M059J (cell line): ENCODE measurements at places on chromosomes 7 and 10.

GRCh38 chr10:72809006-72809405 is 84.5 kb upstream of the OIT3 start:
- DNase-seq: no peak

- DNase-seq: no peak
These were observed 139.1 kb downstream of the DLG5 start for GRCh38 chr10:77787440-77787839.

DNA sequence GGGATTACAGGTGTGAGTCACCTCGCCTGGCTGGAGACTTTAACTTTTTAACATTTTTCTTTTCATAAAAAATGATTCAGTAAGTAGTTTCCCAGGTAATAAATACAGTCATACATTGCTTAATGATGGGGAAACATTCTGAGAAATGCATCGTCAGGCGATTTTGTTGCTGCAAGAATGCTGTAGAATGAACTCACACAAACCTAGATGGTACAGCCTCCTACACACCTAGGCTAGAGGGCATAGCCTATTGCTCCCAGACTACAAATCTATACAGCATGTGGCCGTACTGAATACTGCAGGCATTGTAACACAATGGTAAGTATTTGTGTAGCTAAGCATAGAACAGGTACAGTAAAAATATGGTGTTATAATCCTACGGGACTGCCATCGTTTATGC is 108.5 kb upstream of the SFMBT2 start:
- peak; percentile 60 for DNase-seq

GRCh38 chr7:155230169-155230593 is 67.5 kb upstream of the INSIG1 start:
- peak; percentile 100 for DNase-seq

DNA sequence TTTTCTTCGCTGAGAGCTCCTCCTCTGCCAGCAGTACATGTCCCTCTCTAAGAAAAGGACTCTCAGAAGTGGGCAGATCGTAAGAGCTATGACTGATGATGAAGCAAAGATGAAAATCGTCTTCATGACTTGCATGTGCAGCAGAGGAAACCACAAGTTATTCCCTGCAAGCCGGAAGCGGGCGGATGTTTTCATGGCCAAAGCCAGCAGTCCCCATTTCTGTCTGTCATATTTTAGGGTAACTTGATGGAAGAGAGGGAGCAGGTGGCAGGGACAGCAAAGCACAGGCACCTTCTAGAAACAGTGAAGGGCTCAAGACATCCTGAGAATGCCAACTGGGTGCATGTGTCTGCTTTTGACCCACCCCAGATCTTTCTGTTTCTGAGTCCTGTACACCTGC is 19.9 kb downstream of the KLF6 start:
- peak; percentile 41 for DNase-seq

GRCh38 chr7:75892634-75893272 is 13.9 kb downstream of the RHBDD2 start:
- DNase-seq: peak; percentile 73

DNA sequence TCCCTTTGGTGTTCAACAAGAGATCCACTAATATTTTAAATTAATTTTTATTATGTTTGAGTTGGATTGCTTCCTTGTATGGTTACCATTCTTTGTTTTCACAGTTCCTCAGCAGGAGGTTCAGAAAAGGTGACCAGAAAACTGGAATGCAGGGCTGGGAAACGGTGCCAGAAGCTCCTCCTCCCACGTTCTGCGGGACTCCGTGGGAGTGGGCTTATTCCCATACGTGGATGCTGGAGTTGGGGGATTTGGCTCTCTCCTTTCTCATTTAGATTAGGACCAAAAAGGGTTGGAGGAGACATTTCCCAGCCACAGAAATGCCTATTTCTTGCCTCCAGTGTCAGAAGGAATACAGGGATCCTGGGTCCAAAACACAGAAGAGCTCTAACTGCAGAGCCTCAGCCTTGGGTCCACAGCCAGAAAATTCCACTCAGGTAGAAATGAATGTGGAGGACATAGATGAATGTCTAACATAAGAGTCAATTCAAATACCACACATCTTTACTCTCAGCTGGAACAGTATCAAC is 56.0 kb downstream of the SORBS1 start:
- DNase-seq: no peak

DNA sequence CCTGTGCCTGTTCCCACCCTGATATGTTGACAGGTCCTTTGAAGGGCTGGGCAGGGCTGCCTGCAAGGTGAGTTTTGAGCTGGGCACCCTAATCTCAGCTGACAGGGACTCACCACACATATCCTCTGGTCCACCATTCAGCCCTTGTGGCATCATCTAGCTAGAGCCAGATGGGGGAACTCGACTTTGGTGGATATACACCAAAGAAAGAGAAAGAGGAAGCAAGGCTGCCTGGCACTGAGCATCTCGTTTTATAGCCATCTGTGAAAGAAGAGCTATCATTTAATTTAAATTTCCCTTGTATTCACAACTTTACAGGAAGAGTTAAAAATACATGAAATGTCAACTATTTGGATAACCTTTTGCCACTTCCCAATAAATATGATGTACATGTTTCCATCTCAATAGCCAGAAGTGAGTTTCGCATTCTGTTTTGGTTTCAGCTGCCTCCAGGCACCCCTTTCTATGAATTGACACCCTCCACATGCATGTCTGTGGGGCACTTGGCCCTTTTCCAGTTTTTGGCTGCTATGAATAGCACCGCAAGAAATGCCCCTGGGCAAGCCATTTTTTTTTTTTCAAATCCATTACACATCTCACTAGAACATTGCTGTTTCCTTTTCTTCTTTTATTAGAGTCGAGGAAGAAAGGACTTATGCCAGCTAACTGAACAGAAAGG is 22.9 kb upstream of the GRB10 start:
- peak; percentile 89 for DNase-seq

GRCh38 chr10:77103213-77103612 is 534.4 kb downstream of the KCNMA1 start:
- no peak for DNase-seq

- no peak for DNase-seq
These were observed 9.5 kb upstream of the SUN1 start for GRCh38 chr7:822692-823276.

GRCh38 chr7:157526005-157526912 is 189.5 kb downstream of the DNAJB6 start:
- no peak for DNase-seq

- DNase-seq: no peak
These were observed 3.0 kb upstream of the HOXA2 start for GRCh38 chr7:27105301-27106031.

- DNase-seq: no peak
These were observed 185.4 kb downstream of the RAB11FIP2 start for GRCh38 chr10:117861329-117861728.

DNA sequence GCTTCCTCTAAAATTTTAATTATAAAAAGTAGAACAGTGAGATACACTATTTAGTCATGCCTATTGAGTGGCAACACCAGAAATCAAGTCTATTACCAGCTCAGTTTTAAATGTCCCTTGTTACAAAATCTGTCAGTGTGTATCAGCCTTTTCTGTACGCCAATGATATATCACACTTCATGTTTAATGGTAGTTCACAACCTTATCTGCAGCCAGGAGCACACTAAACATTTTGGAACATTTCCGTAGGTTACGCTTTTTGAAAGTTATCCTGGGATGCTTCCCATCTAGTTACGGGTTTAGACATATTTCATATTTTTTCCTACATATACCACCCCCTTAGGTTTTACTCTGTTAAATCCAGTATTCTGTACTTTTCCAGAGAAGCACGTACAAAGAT is 5.4 kb downstream of the HNRNPA2B1 start:
- no peak for DNase-seq

- DNase-seq: peak; percentile 69
These were observed 88.9 kb upstream of the ODAD2 start for GRCh38 chr10:28087661-28088351.

- DNase-seq: no peak
These were observed 133.8 kb downstream of the TCERG1L start for GRCh38 chr10:131177431-131178327.

DNA sequence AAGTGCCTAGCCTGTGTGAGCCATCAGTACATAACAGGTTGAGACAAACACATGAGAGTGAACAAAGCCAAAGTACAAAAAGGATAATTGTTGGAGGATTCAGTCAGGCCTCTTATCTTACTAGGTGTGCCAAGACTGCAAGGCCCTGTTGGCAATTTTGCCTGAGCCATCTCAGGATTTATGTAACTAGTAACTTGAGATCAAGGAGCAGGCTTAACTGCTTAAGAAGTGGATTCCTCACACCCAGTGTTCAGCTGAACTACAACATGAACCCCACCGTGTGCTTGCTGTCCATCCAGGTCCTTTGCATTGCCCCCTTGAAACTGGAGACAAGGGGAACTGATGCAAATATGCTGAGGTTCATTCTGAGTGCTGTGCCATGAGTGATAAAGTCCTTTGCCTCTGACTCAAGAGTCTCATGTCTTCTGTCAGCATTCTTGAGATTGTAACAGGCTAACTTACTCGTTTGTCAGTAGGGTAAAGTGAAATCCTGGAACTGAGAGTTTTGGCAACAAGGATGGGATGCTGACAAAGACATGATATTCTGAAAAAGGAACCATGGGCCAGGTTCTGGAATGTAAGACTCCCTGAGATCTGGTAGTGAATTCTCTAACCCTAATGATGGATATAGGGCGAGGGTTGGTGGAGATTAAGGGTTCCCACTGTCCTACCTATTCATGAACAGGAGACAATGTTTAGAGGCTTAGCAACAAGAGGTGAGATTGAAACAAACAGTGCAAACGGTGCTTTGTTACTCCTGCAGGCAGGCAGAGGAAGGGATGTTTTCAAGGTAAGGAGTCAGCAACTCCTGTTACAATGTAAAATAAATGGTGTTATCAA is 44.1 kb upstream of the GATAD1 start:
- no peak for DNase-seq

DNA sequence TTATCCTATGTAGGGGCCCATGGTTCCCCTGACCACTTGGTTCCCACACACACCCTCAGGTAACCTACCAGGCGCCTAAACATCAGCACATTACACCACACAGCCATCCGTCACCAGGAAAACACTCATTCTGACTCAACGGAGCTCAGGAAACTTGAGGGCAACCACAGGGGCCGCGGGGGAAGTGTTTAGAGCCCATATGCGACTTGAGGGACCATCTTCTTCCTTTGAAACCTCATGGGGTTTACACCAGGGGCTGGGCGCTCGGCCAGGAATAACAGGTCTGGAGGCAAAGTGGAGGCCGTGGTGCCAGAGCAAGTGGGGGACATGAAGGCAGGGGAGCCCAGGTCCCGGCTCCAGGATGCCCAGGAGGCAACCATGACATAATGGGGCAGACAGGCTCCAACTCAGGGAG is 1.5 kb downstream of the STX1A start:
- DNase-seq: peak; percentile 100

- no peak for DNase-seq
These were observed 241.5 kb downstream of the WDR37 start for GRCh38 chr10:1297566-1298301.

- no peak for DNase-seq
These were observed 156.3 kb upstream of the KMT2E start for GRCh38 chr7:104857458-104858425.

GRCh38 chr10:932589-932988 is 1.1 kb upstream of the LARP4B start:
- no peak for DNase-seq

GRCh38 chr10:87500646-87501048 is 4.0 kb upstream of the MINPP1 start:
- no peak for DNase-seq

DNA sequence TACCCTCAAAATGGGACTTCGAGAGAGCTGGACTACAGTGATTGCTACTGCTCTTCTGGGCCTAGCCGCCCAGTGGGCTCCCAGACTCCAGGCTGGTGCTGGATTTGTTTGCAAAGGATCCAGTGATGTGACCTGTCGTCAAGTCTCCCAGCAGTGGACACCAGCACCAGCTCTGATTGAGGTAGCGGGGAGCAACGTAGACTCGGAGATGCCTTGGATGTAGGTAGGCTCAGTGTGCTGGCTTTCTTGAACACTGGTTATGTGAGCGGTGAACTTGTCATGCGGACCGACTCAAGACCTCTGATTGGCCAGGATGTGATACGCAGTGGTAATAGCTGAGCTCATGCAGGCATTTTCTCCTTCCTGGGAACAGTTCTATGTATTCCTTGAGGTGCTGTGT is 19.4 kb downstream of the AKR1C2 start:
- no peak for DNase-seq

GRCh38 chr7:3301449-3301731 is 338 bp downstream of the SDK1 start:
- DNase-seq: no peak

GRCh38 chr10:4397337-4397736 is 428.7 kb upstream of the AKR1E2 start:
- no peak for DNase-seq

DNA sequence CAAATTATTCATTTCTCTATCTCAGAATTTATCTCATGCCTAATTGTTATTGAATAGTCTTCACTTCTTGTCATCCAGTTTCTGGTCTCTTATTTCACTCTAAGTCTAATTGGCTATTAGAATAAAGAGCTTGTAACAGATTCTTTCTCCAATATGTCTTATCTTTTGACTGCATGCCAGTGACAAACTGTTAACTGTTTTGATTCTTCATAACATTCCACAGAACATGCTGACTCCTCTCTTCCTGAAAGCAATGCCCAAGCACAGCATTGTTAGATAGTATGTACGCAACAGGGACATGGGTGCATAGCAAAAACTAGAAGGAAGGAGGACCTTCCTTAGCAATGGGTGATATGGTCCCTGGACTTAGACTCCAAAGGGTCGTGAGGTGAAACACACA is 65.4 kb downstream of the TRUB1 start:
- DNase-seq: no peak

- DNase-seq: peak; percentile 25
These were observed 765 bp downstream of the SLC25A40 start for GRCh38 chr7:87875151-87876039.
